ENCODE measurements at places on chromosomes 3 and 15. TPM values are rescaled to one million over a fixed set of nuclear protein-coding genes. Genes with fewer than 3 reads are reported as not detected.

Gene SPATA12
- total RNA-seq = not detected

GRCh38 chr3:169404520-169404890 is 259.0 kb downstream of the MECOM start:
- no peaks in the 10 kb centered on the region for H3K36me3 ChIP-seq
- peaks cover 20% of the 10 kb centered on the region for H3K27me3 ChIP-seq
- H3K4me1 ChIP-seq = no peaks in the 10 kb centered on the region
- H3K27ac ChIP-seq = no peak overlapping the region

- no peak overlapping the region for H3K4me3 ChIP-seq
- H3K36me3 ChIP-seq = no peaks in the 10 kb centered on the region
- no peak for DNase-seq
- H3K27ac ChIP-seq = no peak overlapping the region
Observed at GRCh38 chr15:76032046-76032445, 19.8 kb upstream of the NRG4 start.

Gene PPP4R2
- total RNA-seq = 60.1 TPM

- H3K36me3 ChIP-seq = no peaks in the 10 kb centered on the region
- H3K27ac ChIP-seq = no peak overlapping the region
- H3K27me3 ChIP-seq = no peaks in the 10 kb centered on the region
- no peaks in the 10 kb centered on the region for H3K4me1 ChIP-seq
- no peak overlapping the region for H3K4me3 ChIP-seq
Observed at GRCh38 chr3:60729056-60729455, 522.2 kb downstream of the FHIT start.

GRCh38 chr3:72444656-72445223 is 403.5 kb downstream of the SHQ1 start:
- DNase-seq = no peak
- peak overlapping the region; percentile 95 for H3K27ac ChIP-seq
- peaks cover 13% of the 10 kb centered on the region for H3K27me3 ChIP-seq
- H3K36me3 ChIP-seq = peaks cover 4% of the 10 kb centered on the region
- H3K4me3 ChIP-seq = peak overlapping the region; percentile 99

- DNase-seq = no peak
- no peak overlapping the region for H3K27ac ChIP-seq
- peaks cover 62% of the 10 kb centered on the region for H3K27me3 ChIP-seq
- no peak overlapping the region for H3K4me3 ChIP-seq
- H3K36me3 ChIP-seq = peaks cover 7% of the 10 kb centered on the region
Observed at GRCh38 chr15:66004618-66005262, 135.4 kb downstream of the RAB11A start.

Gene PIGZ
- 0.89 TPM for total RNA-seq
